ENCODE measurements at places on chromosomes 1 and 21. TPM values are rescaled to one million over a fixed set of nuclear protein-coding genes. Genes with fewer than 3 reads are reported as not detected.

The SPRR1B gene
- total RNA-seq = 0.39 TPM

The REG4 gene
- total RNA-seq = not detected

The NFYC gene
- total RNA-seq = 51.1 TPM

The KRTAP19-3 gene
- not detected for total RNA-seq

The KRTAP12-2 gene
- not detected for total RNA-seq

The LRRC71 gene
- total RNA-seq = not detected

The TLR5 gene
- total RNA-seq = 1.2 TPM

The NBPF4 gene
- total RNA-seq = not detected

The ERMAP gene
- total RNA-seq = 9.2 TPM

The INSRR gene
- total RNA-seq = not detected

The JAK1 gene
- 87.0 TPM for total RNA-seq

The SLAMF7 gene
- 0.32 TPM for total RNA-seq

The FAM177B gene
- not detected for total RNA-seq

Measured in astrocyte (in vitro differentiated cells and primary cell).